ENCODE measurements at places on chromosomes 16 and 17.
A peak's percentile ranks its signal among the peaks of the same experiment; 100 is the strongest.

GRCh38 chr17:34443619-34444469 is 80.8 kb upstream of the CCL1 start:
- peak; percentile 18 for DNase-seq

DNA sequence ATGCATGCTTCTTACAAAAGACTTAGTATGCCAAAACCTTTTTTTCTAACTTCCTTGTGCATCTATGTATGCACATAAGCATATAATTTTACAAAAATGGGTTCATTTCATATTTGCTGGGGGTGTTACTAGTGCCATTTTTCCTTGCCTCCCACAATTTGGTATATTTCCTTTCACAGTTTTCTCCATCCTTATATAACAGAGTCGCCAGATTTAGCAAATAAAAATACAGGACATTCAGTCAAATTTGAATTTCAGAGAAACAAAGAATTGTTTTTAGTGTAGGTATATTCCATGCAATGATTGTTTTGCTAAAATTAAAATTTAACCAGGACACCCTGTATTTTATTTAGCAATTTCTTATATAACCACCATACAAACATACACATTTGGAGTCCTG is 4.0 kb upstream of the FBXO39 start:
- no peak for DNase-seq

DNA sequence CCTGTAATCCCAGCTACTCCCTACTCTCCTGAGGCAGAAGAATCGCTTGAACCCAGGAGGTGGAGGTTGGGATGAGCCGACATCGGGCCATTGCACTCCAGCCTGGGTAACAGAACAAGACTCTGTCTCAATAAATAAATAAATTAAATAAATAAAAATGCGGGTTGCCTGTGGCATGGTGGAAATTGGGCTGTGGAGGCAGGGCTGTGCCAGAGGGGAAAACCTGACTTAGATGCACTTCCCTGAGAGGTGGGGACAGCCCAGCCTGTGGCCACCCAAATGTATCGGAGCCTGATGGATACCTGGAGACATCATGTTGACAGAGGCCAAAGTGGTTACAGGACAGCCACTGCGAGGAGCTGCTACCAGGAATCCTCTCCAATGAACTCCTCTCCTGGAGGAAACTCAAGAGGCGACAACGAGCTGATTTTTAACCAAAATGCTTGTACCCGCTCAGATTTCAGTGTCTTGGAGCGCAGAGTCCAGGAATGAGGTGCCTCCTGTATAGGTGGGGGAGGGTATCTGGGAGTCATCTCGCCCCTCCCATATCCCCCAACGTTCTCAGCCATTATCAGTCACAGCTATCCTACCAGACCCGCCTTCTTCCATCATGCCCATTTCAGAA is 32.3 kb downstream of the DDX19A start:
- no peak for DNase-seq

DNA sequence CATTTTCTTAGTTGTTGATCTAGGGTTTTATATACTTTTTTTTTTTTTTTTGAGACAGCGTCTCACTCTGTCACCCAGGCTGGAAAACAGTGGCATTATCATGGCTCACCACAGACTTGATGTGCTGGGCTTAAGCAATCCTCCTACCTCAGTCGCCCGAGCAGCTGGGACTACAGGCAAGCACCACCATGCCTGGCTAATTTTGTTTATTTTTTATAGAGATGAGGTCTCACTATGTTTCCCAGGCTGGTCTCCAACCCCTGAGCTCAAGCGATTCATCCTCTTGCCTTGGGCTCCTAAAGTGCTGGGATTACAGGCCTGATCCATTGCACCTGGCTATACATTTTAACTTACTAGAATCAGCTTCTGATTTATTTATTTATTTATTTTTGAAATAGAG is 34.2 kb upstream of the ATP2A3 start:
- DNase-seq: no peak

GRCh38 chr16:23225634-23226033 is 43.1 kb downstream of the SCNN1G start:
- no peak for DNase-seq

Measured in GM20000 (cell line).